ENCODE measurements at places on chromosomes 11 and 22.

DNA sequence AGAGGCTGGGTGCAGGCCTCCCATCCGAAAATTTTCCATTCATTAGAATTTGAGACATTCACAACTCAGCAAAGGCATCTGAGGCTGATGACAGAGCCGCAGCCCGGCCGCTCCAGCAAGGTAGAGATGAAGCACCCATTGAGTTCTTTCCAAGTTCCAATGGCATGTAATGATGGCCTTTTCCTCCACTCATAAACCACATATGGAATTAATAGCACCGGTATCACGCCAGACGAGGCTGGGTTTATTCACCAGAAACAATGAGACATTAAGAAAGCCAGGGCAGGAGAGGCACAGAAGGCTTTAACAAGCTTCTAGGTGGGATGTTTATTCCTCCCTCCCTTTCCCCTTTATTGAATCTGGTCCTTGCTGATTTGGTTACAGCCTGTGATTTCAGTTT, 534.4 kb downstream of the MN1 start:
- no peak for DNase-seq

DNA sequence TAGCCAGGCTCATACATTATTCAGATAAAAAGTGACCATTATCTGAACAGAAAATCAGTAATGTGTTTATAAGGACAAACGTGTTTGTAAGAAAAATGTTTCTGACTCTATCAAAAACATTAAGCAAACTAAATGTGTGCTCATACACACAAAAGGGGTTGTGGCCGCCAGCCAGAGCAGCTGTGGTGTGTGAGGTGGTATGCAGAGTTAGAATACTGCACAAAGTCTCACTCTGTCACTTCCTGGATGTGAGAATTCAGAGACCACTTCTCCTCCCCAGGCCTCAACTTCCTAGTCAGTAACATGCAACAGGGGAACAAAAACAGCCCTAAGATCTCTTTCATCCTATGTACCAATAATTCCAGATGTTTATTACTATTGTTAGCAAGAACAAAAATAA, 9.4 kb downstream of the OR5B21 start:
- no peak for DNase-seq

GRCh38 chr11:128552783-128553661, 34.3 kb downstream of the ETS1 start:
- DNase-seq: no peak

DNA sequence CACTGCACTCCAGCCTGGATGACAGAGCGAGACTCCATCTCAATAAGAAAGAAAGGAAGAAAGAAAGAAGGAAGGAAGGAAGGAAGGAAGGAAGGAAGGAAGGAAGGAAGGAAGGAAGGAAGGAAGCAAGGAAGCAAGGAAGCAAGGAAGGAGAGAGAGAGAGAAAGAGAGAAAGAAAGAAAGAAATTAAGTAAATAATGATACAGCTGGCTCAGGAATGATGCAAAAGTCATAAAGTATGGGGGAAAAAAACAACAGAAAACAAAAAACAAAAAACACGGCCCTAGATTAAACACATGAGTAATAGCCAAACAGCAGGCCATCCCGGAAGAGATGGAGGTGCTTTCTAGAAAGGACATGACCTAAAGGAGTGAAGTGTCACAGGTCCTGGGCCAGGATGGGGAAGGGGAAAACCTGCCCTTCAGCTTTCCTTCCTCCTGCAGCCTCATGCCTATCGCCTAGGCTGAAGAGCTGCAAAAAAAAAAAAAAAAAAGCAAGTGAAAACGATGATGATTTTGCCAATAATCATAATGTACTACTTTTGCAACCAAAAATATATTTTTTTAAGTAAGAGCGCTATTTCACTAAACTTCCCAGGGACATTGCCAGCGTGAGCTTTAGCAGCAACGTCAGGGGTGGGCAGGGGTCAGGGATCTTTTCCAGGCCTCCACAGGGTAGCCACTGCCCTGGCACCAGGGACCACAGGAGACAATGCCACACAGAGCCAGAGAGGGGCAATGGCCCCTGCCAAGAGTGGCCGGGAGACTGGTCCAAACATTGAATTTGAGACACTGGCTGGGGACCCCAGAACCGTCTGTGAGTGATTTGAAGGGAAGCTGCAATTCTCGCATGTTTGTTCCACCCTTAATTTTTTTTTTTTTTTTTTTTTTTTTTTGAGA, 28.2 kb upstream of the TMPRSS4 start:
- no peak for DNase-seq

All from H1 (cell line).